ENCODE measurements at places on chromosomes 6 and 20.

- no peak for DNase-seq
Measured at GRCh38 chr6:108484016-108484415, 76.7 kb upstream of the FOXO3 start.

- no peak for DNase-seq
Measured at GRCh38 chr20:9515741-9516233, 1.4 kb downstream of the LAMP5 start.

DNA sequence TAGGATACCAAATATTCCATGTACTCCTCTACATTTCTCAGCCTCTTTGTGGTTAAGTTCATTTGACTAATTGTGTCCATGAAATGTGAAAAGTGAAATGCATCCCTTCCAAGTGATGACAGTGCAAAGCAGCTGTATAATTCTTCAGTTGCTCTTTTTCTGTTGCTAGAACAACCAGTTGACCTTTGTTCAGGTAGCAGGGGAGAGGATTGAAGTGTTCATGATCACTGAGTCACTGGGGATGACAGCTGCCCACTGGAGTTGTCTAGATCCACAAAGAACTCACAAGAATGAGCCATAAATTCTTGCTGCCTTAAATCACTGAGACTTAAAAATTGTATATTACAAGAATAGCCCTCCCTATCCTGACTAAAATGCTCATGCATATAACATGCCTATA lies 254.6 kb downstream of the EPHA7 start:
- DNase-seq, result no peak

- DNase-seq, result no peak
Measured at GRCh38 chr6:130674604-130675003, 152.6 kb upstream of the SMLR1 start.

DNA sequence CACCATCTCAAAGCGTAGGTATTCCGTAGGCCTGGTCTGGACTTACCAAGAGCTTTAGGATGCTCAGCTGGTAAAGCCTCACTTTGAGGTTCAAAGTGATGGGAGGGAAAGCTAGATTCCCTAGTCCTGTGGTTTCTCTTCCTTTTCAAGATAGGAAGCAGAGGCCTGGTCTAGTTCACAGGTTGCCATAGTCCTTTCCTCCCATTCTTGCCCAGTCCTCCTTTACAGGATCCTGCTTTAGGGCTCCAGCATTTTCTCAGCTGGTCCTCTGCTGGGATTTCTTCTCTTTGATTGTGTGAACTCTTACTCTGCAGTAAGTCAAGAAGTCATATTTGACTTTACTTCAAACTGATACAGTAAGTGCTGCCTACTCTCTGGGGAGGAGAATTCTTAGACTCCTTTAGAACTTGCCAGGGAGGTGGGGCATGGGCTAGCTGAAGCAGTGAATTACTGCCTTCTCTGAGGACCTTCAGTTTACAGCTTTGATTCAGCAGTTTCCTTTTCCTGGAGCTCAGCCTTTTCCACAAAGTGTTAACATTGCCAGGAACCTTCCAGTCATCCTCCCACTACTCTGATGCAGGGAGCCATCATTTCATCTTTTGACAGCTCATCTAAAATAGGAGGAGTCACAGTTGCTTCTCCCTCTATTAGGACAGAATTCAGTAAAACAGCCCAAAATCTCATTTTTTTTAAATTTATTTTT lies 42.8 kb upstream of the PLCG1 start:
- no peak for DNase-seq

DNA sequence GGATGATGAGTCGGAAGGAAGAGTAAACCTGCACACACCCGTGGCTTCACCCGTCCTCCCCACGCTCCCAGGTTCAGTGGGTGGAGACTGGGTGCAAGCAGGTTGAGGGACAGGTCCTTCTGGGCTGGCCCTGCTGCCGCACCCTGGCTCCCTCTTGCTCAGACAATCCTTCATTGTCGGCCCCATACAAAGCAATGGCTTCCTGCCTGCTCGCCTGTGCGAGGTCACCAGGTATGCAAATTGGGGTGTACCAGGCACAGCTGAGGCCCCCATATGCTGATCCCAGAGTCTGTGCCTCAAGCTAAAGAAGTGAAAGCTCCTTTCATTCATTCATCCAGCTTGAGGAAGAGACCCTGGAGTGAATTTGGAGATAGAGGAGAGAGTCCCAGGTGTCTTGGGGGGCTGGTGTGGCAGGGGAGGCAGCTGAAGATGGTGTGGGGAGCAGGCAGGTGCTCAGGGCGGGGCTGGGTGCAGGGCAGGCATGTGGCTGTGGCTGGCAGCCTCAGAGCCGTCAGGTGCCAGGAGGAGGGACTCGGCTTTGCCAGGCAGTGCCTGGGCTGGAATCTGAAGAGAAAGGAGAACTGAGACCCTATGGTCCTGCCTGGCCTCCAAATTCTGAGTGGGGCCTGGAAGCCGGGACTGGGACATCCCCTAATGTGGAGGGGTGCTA lies 4.7 kb downstream of the SLCO4A1 start:
- DNase-seq, result no peak

DNA sequence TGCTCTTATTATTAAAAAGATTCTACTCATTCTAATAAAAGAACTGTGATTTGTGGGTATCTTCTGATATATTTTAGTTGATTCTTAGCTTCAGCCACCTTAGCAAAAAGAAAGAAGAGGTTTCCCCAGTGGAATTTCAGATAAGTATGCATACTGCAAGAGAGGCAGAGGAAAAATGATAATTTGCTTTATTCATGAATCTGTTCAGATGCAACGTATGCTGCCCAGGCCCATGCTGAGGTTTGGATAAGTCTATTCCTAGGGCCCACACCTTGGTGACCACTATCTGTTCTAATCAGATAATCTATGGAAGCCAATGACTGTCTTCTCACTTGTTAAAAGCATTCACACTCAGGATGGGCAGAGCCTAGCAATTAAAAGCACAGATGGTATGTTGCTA lies 194.0 kb downstream of the HIVEP2 start:
- no peak for DNase-seq

- DNase-seq, result no peak
Measured at GRCh38 chr6:67433124-67433523, 1202.0 kb upstream of the ADGRB3 start.

GRCh38 chr6:105769987-105770386 lies 316.1 kb upstream of the PRDM1 start:
- no peak for DNase-seq

- DNase-seq, result no peak
Measured at GRCh38 chr6:36327226-36327918, 9.3 kb downstream of the BNIP5 start.

DNA sequence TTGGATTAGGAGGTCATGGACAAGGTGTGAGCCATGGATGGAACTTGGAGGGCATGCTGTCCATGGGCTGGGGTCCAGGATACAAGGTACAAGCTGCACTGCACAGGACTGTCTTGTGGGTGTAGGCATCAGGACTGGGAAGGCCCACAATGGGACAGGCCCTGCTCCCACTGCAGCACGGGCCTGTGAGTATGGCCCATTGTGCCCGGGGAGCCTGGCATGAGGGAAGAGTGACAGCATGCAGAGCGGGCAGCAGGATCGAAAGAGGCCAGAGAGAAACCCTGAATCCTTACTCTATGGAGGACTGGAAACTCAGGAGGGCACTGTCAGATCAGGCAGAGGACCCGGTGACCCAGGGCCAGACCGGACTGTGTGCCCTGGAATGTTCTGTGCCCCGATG lies 211.3 kb downstream of the PREX1 start:
- DNase-seq, result peak; percentile 13

- no peak for DNase-seq
Measured at GRCh38 chr6:303263-303662, 11.0 kb downstream of the DUSP22 start.
